Stimulated activated CD4-positive, alpha-beta T cell treated with anti-CD3 and anti-CD28 coated beads, TNF-alpha, amount 100 ng/mL, for 4 hours (primary cell): ENCODE measurements at places on chromosomes 7 and 10.

- DNase-seq: no peak
Measured at GRCh38 chr10:123565691-123566660, 100.2 kb upstream of the GPR26 start.

- no peak for DNase-seq
Measured at GRCh38 chr7:101519324-101520023, 109.6 kb downstream of the MYL10 start.

- no peak for DNase-seq
Measured at GRCh38 chr10:111984057-111984456, 199.5 kb downstream of the GPAM start.

DNA sequence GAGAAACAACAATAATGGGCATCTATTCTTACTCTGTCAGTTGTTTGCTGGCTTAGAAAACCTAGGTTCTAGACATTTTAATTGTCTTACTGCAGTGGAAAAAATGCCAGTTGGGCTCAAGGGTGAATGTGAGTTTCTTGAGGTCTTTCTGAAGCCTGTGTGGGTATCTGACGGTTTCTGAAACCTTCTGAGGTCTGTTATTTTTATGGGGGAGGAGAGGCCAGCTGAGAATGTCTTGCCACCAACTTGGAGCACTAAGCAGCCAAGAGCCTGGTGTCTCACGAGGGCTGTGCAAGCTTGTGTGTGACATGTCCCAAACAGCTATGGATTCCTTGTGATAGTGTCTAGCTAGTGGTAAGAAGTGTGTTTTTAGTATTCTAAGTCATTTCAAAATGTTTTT lies 24.2 kb upstream of the DDC start:
- DNase-seq: no peak

- no peak for DNase-seq
Measured at GRCh38 chr10:124550293-124551034, 88.8 kb downstream of the LHPP start.

DNA sequence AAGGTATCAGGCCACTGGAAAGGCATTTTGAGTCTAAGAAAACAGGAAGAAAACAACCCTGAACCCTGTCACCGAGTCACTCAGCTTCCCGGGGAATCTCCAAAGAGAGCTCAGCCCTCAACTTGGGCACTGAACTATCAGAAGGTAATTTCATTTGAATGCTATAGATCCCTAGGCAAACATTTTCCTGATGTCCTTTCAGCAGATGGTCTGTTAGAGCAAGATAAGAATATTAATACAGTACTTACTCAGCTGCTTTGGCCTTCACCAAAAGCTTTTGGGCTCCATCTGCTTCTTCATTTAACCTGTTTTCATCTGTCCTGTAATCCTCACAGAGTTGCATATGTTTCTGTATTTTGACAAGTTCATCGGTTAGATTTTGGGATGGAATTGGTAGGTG lies 34.2 kb upstream of the LAMB1 start:
- no peak for DNase-seq

DNA sequence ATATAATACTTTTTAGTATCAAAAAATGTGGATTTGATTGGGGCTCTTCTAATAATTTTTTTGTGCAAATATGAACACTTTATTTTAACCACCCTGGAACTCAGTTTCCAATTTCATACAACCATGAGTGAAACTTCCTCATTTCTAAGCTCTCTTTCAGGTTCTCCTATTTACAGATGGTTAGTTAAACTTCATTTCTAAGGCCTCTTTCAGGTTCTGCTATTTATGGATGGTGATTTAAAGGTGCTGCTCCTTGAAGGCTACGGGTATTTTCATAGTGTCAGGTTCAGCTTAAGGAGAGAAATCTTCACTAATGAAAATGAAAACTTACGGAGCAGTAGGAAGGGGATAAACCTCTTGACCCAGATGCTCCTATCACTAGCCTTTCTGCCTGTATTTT lies 568.3 kb downstream of the KIF20B start:
- no peak for DNase-seq

DNA sequence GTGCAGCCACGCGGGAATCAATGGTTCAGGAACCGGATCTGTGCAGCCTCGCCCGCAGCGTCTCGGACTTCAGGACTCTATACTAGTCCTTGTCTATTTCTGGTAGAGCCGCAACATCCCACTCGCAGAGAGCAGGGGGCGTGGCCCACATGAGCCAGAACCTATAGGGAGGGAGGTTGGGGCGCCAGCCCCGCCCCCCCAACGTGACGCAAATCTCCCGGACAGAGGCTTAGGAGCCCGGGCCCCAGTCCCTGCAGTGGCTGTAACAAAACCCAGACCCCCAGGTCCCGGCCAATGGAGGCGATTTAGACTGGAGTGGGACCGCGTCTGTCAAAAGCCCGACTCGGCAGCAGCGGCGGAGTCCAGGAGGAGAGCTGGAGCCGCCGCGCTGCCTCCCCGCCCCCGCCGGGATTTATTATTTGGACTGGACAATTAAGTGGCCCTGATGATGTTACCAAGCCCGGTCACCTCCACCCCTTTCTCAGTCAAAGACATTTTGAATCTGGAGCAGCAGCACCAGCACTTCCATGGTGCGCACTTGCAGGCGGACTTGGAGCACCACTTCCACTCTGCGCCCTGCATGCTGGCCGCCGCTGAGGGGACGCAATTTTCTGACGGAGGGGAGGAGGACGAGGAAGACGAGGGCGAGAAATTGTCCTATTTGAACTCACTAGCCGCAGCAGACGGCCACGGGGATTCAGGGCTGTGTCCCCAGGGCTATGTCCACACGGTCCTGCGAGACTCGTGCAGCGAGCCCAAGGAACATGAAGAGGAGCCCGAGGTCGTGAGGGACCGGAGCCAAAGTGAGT lies at the start of gene NKX2-3:
Gene NKX2-3 (plus strand): TSS at position 256 of the 809 bp plus-strand sequence. CDS start 190 bp downstream, at position 446.
- DNase-seq: no peak

- no peak for DNase-seq
Measured at GRCh38 chr10:66931340-66931948, 5.6 kb downstream of the LRRTM3 start.

- no peak for DNase-seq
Measured at GRCh38 chr7:141356161-141356560, 195.0 kb upstream of the AGK start.
